ENCODE measurements at places on chromosomes 4 and X.
A peak's percentile ranks its signal among the peaks of the same experiment; 100 is the strongest.

DNA sequence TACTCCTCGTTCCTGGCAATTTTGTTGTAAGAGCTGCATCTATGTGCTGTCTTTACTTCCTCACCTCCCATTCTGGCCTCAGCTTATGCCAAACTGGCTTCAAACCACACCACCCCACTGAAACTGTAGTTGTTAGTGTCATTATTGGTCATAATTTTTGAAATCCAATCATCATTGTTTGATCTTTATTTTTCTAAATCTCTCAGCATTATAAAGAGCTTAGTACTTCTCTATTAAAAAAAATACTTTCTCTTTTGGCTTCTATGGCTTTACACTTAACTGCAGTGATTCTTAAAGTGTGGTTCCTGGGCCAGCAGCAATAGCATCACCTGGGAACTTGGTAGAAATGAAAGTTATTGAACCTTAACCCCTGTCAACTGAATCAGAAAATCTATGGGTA lies 83.5 kb upstream of the GRPR start:
- no peak for DNase-seq

DNA sequence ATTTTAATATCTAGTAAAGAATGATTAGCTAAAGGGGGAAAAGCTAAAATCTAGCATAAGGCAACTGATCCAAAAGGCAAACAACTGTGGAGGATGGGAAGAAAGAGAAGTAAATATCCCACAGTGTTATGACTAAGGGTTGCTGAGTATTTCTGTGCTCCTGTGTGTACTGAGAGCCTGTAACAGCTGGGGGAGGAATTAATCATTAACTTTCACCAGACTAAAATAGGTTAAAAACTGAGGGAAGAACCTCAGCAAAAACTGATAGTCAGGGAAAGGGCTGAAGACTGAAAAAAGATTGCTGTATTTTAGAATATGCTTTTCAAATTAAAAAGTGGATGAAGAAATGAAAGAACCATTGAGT lies 365.9 kb downstream of the CXXC4 start:
- DNase-seq, result no peak

- no peak for DNase-seq
Measured at GRCh38 chrX:146863566-146863965, 49.0 kb upstream of the CXorf51A start.

DNA sequence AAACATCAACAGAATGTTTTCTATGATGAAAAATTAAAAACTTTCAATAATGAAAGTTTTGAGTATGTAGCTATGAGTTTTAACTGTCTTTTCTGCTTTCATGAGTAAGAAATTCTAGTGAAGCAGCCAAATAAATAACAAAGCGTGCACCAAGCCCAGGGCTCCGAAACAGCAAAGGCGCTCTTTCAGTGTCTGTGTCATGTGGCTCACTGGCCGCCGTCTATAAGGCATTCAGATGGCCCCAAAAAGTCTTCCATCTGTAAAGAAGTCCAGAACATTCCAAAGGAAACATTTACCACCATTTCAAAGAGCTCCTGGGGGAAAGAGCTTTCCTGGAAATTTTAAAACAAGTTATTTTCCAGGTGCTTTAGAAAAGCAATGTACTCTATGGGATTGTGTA lies 139.9 kb downstream of the AFAP1 start:
- DNase-seq, result no peak

GRCh38 chrX:107470198-107470597 lies 20.7 kb downstream of the FRMPD3 start:
- DNase-seq, result no peak

DNA sequence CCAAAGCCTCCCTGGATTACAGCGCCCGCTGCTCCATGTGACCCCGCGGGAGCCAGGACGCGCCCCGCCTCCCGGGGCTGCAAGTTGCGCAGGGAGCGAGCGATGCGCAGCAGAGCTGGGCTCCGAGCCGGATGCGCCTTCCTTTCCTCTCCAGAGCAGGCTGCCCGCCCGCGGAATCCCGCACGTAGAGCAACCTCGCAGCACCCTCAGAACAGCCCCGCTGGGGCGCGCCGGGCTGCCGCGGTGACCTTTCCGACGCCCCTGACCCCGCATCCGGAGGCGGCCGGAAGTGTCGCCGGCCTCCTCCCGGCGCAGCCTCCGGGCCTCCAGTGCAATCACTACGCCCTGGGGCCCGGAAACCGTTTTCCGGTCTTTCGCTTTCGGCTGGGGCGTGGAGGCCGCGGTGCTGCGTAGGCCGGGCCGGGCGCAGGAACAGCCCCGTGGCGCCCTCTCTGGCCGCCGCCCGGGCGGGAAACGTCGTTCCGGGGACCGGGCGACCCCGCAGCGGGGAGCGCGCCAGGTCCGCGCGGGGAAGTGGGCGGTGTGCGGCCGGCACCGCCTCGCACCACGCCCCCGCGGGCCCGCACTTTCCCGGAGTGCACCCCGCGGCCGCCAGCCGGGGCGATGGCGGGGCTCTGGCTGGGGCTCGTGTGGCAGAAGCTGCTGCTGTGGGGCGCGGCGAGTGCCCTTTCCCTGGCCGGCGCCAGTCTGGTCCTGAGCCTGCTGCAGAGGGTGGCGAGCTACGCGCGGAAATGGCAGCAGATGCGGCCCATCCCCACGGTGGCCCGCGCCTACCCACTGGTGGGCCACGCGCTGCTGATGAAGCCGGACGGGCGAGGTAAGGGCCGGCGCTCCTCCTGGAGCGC lies at the start of gene CYP4V2:
Gene CYP4V2, plus strand, starts transcription at position 368 of the 866 bp plus-strand sequence. Its CDS starts 257 bp downstream, at position 625.
- peak; percentile 76 for DNase-seq

- no peak for DNase-seq
Measured at GRCh38 chrX:119505945-119506344, 37.7 kb downstream of the SLC25A5 start.

DNA sequence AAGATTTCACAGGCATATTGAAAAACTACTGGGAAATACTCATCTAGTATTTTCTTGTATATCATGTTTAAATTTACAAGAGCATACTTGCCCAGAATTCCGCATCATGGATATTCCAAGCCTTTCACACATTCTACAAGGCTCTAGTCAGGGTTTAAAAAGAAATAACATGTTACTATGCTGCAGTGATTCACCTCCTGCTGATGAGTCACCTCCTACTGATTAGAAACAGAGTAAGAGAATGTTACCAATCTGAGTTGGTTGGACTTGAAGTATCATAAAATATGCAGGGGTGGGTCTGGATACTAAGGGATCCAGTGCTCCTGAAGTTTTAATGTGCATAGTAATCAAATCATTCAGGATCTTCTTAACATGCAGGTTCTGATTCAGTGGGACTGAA lies 192.0 kb upstream of the ANK2 start:
- peak; percentile 45 for DNase-seq

DNA sequence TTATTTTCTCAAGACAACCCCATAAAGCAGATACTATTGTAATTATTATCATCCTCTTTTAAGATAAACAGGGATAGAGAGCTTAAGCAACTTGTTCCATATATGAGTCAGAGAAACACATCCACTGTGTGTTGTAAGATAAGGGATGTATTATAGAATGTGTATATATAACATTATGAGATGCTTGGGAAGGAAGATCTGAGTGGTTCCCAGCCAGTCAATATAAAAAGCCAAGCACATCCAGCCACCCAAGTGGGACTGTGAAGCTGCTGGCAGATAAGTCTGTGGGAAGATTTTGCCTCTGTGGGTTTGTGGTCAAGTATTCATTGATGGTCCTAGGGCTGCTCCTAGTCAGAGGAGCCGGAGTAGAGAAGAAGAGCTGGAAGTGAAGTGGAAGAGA lies 16.5 kb upstream of the BMPR1B start:
- DNase-seq, result no peak

DNA sequence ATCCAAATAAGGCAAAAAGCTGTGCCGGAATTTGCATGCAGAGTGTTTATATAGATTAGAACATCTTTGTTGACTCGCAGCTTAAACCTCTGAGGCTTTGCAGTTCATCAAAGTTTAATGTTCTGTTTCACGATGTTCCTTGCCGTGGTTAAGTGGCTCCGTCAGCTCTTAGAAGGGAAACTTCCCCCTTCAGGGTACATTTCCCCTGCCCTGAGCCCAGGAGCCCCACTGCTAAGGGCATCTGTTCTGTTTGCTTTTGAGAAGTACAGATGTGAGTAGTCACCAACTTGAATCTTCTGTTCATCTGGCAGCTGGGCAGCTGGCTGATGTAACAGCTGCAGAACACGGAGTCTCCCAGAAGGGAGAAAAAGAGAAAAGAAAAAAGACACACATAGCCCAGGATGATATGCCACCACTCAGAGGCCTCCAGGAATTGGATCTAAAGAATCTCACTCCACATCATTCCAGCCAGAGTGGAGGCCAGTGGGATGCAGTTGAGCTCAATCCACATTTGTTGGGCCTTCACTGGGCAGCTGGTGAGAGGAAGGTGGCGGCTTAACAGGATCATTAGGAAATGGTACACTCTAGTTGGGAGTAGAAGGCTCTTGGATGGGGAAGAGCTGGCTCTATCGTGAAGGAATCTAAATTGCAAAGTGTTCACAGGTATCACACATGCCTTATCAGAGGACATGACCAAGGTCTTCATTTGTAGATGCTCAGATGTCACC lies 178.7 kb upstream of the RBPJ start:
- no peak for DNase-seq

DNA sequence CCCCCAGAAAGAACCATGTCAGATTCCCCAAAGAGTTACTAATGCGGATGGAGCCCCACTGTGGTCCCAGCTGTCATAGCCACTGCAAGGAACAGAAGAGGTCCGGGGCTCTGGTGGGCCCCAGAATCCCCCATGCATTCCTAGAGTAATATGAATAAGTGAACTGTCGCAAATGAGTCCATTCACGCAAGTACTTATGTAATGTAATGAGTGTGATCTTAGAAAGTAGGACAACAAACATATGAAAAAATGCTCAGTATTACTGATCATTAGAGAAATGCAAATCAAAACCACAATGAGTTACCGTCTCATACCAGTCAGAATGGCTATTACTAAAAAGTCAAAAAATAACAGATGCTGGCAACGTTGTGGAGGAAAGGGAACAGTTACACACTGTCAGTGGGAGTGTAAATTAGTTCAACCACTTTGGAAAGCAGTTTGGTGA lies 141.5 kb upstream of the RBPJ start:
- no peak for DNase-seq

DNA sequence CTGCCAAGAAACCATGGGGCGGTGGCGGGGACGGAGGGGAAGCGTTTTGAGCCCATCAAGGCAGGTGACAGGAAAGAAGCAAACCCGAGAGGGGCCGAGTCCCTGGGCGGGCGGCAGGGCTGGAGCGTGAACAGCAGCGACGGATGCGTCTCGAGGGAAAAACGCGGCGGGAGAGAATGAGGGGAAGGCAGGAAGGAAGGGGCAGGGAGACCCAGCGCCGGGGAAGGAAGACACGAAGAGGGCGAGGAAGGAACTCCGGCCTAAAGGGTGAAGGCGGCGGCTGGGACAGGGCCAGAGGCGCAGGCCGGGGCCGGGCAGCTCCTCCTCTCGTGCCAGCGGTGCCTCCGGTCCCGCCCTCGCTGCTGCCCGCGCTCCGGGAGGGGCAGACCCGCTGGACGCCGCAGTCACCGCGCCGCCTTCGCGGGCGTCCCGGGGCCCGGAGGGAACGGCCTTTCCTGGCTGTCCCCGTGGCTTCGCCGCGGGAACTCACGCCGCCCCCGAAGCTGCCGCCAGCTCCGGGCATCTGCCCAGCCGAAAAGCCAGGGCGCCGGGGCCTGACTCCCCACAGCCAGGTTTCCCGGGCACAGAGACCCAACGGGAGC lies 751 bp upstream of the RGS12 start:
- DNase-seq, result peak; percentile 59

- DNase-seq, result no peak
Measured at GRCh38 chr4:159268607-159269006, 165.7 kb downstream of the RAPGEF2 start.

DNA sequence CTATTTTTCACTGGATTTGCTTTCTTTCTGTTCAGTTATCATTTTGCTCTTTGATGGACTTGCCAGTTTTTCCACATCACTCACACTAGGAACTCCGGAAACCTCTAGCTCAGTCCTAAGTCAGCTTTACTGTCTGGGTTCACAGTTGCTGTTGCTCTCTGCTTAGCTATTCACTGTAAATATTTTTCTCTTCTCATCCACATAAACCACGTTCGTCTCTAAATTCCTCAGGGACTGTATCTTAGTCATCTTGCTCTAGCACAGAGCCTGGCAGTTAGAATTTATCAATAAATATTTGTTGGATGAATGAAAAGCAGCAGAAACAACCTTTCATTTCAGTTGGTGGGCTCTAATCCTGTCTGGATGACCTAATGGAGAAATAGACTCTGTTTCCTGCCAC lies 119.4 kb upstream of the DMD start:
- no peak for DNase-seq

DNA sequence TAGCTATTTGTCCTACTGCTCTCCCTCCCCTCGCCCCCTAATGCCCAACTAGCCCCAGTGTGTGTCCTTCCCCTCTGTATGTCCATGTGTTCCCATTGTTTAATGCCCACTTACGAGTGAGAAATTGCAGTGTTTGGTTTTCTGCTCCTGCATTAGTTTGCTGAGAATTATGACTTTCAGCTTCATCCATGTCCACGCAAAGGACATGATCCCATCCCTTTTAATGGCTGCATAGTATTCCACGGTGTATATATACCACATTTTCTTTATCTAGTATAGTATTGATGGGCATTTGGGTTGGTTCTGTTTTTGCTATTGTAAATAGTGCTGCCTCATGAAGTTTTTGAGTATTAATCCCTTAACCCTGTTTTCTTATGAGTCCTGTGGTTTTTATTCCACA lies 33.6 kb upstream of the CFAP299 start:
- DNase-seq, result no peak

GRCh38 chrX:126165721-126166461 lies at the start of gene DCAF12L2:
DCAF12L2 (minus strand) TSS chrX:126166289; CDS start chrX:126165924, 365 bp downstream.
- no peak for DNase-seq

- no peak for DNase-seq
Measured at GRCh38 chr4:170420255-170420693, 330.5 kb upstream of the AADAT start.

GRCh38 chr4:147822128-147822527 lies 90.2 kb downstream of the ARHGAP10 start:
- no peak for DNase-seq

DNA sequence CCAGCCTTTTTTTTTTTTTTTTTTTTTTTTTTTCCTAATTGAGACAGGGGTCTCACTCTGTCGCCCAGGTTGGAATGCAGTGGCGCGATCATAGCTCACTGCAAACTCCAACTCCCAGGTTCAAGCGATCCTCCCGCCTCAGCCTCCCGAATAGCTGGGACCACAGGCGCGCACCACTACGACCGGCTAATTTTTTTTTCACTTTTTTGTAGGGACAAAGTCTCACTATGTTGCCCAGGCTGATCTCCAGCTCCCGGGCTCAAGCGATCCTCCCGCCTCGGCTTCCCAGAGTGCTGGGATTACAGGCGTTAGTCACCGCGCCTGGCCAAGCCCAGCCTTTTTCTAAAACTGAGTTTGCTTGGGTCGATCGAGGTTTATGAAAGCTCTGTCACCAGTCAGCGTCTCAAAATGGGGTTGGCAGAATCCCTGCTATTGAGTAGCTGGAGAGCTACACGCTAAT lies 1.3 kb upstream of the OTUD5 start:
- no peak for DNase-seq

DNA sequence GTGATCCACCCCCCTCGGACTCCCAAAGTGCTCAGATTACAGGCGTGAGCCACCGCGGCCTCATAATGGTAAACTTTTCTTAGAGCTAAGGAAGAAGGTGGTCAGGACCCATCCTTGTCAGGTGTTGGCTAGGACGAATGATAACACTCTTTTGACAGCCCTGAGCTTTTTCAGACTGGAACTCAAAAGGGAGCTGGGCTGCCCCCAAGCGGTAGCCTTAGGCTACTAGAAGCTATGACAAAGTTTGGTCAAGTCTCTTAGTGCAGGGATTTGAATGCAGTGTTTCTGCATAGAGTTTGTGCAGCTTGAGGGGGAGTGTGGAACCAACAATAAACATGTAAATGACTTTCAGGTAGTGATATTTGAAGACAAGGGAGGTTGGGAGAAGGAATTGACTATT lies 11.8 kb upstream of the HSD17B10 start:
- DNase-seq, result no peak

- DNase-seq, result no peak
Measured at GRCh38 chr4:179804440-179804839, 2362.2 kb upstream of the AGA start.

All from HTR-8/SVneo (cell line).